Hippocampal formation (tissue), 2 donors: ENCODE measurements at places on chromosomes 7 and 10.
A peak's percentile ranks its signal among the peaks of the same experiment; 100 is the strongest.

GRCh38 chr10:80268266-80268665 is 21.2 kb downstream of the MAT1A start:
- no peak for DNase-seq

DNA sequence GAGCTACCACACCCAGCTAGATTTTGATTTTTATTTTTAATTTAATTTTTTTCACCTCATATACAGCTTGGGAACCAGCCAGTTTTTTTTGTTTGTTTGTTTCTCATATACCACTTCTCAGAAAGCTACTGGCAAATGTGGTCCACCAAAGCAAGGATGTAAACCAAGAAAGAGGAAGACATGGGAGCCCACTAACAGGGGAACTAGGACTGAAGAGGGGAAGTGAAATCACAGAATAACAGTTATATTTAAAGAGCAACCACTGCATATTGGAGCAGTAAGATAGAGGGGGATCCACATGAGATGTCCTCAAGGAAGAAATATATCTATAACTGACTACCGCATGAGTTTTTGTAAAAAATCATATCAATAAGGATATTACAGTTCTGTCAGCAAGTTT is 10.5 kb downstream of the CPVL start:
- no peak for DNase-seq

GRCh38 chr10:96073722-96074121 is 30.3 kb downstream of the CCNJ start:
- no peak for DNase-seq

DNA sequence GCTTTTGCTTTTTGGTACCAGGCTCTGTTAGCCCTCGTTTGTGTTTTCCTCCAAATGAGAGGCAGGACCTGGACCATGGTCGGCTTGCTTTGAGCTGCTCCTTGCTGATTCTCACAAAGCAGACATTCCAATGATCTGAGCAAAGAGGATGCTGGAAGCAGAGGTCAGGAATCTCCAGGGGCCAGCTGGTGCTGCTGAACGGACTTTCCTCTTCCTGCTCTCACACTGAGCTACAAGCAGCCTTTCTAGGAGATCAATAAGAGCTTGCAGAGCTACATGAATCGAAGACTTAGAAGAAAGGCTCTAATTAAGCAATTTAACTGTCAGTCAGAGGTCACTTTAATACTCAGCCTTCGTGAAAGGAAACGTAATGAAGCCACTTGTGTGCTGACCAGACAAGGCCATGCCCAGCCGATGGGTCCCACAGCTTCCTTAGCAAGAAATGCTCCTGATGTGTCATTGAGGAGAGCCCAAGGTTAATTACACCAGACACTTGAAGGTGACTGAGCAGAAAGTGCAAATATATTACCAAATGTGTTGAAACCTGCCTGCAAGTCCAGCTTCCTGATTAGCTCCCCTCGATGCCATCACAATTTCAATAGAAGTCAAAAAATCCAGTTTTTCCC is 151.3 kb upstream of the RSU1 start:
- no peak for DNase-seq

DNA sequence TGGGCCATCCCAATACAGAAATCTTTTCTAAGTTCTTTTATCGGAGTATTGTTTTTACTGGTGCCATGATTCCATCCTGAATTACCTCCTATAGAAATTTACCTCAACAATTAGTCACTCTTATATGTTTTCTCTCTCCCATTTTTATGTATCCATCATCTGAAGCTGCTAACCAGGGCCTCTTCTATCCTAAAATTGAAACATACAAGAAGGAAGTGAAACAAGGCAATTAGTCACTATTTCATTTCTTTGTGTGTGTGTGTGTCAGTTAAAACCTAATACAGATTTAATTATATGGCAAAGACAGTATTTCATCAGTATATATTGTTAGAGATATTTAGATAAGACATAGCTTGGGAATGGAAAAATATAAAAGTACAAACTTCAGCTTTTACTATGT is 148.4 kb upstream of the AHR start:
- DNase-seq: no peak

- DNase-seq: no peak
These were observed 1.7 kb downstream of the URGCP start for GRCh38 chr7:43904533-43905208.

- peak; percentile 18 for DNase-seq
These were observed 186.8 kb downstream of the USP6NL start for GRCh38 chr10:11424456-11425295.
